Natural killer cell (primary cell): ENCODE measurements at places on chromosomes 2 and 18.

- peak; percentile 28 for DNase-seq
Observed at GRCh38 chr2:144234542-144234871, 285.4 kb downstream of the ZEB2 start.

GRCh38 chr2:96839875-96840850 is 3.7 kb downstream of the ANKRD23 start:
- no peak for DNase-seq

DNA sequence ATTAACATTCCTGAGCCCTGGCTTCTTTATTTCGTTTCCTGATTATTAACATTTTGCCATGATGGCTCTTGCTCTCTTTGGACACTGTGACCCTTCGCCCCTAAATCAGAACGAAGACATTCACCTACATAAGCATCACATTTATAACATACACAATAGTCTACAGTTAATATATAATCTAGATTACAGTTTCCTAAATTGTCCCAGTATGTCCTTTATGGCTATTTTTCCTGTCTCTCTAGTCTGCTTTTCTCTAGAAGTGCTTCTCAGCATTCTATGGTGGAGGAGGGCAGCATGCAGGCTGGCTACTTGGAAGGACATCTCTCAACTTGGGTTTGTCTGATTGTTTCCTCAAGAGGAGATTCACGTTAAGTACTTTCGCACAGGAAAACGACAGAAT is 49.9 kb downstream of the FAM210A start:
- DNase-seq: no peak

DNA sequence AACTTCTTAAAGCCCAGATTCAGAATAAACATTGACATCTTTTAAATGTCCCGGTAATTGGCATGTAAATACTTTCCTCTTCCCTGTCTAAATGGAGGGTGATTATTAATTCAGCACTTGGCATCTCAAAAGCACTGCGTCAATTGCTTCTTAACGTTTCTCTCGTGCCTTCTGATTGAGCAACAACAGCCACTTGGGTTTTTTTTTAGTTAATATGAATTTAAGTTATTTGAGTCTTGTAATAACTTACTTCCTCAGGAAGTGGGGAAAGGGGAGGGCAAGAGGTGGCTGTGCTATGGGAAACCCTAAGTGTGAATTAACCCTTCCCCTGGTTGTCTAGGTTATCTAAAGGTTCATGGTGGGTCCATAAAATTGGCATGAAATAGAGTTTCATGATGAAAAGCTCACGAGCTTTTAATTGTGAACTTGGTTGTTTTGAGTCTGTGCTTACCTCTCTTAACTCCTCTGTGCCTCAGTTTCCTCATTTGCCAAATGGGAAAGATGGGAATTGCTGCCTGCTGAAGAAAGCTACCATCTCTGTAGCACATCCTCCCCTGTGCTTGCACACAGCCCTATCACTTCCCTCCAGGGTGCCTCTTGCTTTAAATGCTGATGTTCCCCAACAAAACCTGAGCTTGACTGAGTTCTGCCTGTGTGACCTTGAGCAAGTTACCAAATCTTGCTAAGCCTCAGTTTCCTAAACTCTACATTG is 126.3 kb upstream of the BCL2L11 start:
- DNase-seq: no peak

GRCh38 chr2:125822746-125823145 is 833.2 kb upstream of the GYPC start:
- no peak for DNase-seq

DNA sequence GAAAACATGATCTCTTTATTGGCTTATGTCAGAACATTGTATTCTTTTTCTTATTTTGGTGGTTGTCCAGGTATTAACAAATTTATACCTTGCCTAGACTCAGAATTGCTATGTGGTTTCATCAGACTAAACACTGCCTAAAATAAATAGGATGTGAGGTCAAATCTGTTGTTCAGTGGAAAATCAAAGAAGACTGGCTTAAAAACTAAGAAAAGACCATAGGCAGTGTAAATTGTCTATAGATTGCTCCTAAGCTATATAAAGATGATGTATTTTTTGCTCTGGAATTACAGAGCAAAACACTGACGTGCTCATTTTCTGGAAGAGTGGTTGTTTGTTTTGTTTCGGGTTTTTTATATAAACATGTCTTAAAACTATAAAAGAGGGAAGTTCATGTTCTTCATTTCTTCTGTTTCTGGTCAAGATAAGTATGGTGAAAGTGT is 266.0 kb downstream of the ALPK2 start:
- DNase-seq: no peak

DNA sequence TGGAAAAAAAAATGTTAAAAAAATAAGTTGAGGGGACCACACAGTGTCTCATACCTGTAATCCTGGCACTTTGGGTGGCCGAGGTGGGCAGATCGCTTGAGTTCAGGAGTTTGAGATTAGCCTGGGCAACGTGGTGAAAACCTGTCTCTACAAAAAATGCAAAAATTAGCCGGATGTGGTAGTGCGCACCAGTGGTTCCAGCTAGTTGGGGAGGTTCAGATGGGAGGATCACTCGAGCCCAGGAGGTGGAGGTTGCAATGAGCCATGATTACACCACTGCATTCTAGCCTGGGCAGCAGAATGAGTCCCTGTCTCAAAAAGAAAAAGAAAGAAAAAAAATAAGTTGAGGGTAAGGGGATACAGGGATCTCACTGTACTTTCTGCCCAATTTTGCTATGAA is 6.1 kb upstream of the KYNU start:
- DNase-seq: no peak
